RCC 7860 (cell line): ENCODE measurements at places on chromosomes 6 and 20.

- no peak for DNase-seq
Measured at GRCh38 chr20:32877507-32877906, 18.8 kb downstream of the EFCAB8 start.

DNA sequence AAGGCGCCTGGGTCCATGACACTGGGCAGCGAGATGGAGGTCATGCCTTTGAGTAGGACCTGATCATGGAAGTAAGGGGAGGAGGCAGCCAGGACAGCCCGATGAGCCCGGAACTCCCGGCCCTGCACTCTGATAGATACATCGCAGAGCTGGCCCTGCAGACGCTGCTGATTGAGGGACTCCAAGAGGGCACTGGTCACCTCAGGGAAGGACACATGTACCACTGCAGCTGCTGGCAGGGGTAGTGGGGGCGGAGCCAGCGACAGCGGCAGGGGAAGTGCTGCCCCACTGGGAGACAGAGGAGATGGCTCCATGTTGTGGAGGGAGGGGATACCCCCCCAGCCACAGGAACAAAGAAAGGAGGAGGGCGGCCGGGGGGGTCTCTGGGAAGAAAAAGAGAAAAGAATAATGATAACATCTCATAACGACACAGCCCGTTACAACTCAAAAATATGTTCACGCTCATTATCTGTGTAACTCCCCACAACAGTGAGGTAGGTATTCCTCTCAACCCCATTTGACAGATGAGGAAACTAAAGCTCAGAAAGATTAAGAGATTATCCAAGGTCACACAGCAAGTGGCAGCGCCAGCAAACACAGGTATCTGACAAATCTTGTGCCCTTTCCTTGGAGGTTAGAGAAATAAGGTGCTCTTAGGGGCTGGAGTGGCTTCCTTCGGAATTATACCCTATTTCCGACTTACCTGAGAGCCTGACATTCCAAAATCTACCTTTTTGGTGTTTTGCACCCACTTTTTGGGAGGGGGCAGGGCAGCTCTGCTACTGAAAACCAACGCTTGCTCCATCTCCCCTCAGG lies 733 bp downstream of the ZBTB22 start:
- no peak for DNase-seq

DNA sequence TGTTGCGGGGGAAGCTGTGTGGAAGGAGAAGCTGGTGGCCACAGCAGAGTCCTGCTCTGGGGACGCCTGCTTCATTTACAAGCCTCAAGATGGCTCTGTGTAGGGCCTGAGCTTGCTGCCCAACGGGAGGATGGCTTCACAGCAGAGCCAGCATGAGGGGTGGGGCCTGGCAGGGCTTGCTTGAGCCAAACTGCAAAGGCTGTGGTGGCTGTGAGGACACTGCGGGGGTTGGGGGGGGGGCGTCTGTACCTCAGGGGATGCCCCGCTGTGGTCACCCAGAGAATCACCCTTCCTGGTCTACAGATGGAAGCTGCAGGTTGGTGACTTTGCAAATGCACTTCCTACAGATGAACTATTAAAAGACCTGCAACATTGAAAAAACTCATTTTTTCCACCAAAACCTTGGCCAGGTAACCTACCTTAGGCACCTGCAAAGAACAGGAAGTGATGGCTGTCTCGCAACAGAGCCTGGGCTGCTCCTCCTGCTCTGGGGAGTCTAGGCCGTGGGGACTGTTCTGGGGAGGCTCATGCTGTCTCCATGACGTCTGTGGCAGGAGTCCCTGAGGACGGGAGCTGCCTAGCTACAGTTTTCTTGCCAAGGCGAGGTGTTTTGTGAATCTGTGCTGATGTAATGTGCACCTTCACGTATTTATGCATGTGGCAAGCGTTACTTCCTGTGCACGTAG lies 7.3 kb downstream of the NPBWR2 start:
- no peak for DNase-seq

- DNase-seq = no peak
Measured at GRCh38 chr20:59147586-59147985, 16.0 kb upstream of the ZNF831 start.

DNA sequence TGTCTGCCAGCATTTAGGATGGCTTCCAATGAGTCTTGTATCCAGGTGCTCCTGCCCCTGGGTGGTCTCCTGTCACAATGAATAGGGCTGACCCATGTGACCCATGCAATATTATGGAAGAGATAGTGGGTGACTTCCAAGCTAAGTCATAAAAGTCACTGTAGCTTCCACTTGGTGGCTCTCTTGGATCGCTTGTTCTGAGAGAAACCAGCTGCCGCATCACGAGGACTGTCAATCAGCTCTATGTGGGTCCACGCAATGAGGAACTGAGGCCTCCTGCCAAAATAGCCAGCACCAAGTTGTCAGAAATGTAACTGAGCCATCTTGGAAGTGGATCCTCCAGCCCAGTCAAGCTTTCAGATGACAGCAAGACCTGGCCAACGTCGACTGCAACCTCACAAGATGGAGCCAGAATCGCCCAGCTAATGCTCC lies 14.9 kb upstream of the MATN4 start:
- DNase-seq = peak; percentile 50

DNA sequence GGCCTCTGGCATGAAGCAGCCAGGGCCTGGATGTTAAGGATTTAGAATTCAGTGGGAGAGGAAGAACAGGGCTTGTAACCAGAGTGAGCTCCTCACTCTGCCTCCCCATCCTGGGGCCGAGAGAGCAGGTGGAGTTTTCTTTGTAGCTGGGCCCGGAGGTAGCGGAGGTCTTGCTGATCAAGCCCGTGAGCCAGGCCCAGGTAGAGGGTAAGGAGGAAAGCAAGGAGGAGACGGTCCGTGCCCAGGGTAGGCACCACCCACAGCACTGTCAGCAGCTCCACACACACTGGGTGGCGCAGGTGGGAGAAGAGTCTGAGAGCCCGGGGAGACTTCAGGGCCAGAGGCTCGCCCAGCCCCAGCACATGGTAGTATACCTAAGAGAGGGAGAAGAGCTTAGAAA lies 2.1 kb upstream of the PPP1R18 start:
- DNase-seq = no peak

- DNase-seq = no peak
Measured at GRCh38 chr6:45679163-45679562, 301.4 kb upstream of the SUPT3H start.

DNA sequence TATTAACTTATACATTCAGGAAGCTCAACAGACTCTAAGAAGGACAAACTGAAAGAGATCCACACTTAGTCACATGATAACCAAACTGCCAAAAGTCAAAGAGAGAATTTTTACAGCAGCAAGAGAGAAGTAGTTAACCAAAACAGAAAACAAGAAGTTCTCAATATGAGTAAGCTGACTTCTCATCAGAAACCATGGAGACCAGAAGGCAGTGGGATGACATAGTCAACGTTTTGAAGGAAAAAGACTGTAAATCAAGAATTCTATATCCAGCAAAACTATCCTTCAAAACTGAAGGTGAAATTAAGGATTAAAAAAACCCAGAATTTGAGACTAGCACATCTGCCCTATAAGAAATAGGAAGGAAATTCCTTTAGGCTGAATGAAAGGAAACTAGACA lies 60.4 kb downstream of the COL19A1 start:
- no peak for DNase-seq

DNA sequence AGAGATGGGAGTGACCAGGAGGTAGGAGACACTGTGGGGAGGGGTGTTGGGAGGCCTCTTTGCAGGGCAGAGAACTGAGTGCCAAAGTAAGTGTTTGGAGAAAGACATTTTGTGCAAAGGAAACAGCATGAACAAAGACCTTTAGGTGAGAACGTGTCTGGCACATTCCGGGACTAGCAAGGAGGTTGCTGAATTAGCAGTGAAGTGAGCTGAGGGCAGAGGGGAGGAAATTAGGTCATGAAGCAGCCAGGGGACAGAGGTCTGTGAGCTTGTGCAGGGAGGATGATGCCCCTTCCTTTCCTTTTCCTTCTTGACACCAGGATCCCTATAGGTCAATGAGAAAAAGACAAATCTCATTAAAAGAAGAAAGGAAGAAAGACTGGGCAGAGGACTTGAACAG lies 21.4 kb upstream of the AHCY start:
- no peak for DNase-seq

DNA sequence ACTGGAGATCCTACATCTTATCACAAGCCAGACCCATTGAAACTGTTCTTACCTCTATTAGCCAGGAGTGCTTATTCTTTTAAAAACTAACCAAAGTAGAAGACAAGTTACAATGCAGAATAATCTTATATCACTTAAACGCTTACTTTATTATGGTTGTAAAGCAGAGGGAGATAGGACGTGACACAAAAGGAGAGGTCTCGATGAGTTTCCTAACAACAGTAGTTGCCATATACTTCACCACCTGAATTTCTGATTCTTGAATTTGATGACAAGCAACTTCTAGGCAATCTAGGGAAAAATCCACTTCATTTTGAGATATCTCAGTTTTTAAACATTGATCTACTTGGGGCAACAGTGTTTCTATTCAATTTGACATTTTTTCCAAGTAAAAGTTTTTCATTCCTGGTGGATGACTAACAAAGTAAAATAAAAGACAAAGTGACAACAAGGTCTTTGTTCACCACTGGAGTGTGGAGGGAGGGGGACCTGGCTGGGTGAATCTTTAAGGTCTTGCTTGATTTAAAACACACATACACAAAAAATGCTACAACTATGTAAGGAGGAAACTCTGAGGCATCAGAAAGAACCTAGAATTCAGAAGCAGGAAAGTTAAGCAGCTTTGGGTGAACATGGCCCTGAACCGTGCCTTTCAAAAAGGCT lies 110.9 kb downstream of the SMLR1 start:
- no peak for DNase-seq

DNA sequence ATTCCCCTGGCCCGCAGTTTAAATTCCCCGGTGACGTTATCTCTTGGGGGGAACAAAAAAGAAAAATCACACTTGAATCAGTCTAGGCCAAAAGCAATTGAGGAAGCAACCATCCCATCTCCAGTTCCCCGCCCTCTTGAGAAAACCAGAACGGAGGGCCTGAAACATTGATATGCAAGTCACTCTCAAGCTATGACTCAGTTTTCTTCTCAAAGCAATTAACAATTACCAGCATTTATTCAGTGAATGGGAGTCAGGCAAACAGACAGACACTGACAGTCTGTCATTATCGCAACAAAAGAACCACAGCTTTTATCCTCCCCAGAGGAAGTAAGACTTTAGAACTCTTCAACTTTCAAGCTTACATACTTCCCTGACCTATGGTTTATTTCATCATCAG lies 100.9 kb downstream of the OPRM1 start:
- no peak for DNase-seq

- no peak for DNase-seq
Measured at GRCh38 chr20:58084566-58084965, 143.9 kb downstream of the ANKRD60 start.

- no peak for DNase-seq
Measured at GRCh38 chr6:6624269-6624990, 35.9 kb downstream of the LY86 start.

GRCh38 chr6:51495096-51495495 lies 592.3 kb downstream of the PKHD1 start:
- no peak for DNase-seq

DNA sequence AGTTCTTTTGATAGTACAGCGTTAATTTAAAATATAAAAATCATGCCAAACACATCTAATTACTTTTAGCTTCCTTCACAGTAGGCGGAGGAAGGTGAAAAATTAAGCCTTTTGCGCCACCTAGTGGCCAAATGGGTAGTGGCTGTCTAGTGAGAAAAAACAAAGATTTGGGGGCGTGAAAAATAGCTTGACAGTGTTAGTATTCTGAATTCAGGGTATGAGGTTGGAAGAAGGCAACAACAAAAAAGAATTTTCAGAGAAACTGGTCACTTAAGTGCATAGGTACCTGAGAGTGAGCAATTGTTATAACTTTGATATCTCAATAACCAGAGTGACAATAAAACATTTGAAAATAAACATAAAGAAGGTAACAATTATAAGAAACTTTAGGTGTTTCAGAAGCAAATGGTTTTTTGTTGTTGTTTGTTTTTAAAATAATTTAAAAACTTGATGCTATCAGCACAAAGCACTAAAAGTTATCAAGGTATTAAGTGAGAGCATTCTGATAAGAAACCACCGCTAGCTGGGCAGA lies 14.3 kb downstream of the PSMB9 start:
- DNase-seq = peak; percentile 38

- peak; percentile 42 for DNase-seq
Measured at GRCh38 chr6:149934249-149935156, 7.3 kb upstream of the ULBP2 start.

- DNase-seq = no peak
Measured at GRCh38 chr20:32203356-32204204, 4.0 kb downstream of the PLAGL2 start.

DNA sequence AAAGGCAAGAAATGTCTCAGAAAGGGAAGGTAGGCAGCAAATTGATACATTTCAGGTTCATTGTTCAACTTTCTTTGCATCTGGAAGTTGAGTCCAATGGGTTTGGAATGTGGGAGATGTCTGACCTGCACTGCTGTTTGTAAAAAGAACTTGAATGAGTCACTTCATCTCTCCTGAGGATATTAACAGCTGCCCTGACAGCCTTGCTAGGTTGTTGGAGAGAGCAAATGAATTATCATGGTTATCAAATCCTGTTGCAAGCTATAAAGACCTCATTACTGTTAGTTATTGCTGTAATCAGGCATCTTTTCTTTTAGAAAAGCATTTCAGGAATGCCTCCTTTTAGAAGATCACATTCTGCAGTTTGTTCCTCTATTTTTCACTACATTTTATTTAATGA lies 23.0 kb upstream of the FLRT3 start:
- no peak for DNase-seq

DNA sequence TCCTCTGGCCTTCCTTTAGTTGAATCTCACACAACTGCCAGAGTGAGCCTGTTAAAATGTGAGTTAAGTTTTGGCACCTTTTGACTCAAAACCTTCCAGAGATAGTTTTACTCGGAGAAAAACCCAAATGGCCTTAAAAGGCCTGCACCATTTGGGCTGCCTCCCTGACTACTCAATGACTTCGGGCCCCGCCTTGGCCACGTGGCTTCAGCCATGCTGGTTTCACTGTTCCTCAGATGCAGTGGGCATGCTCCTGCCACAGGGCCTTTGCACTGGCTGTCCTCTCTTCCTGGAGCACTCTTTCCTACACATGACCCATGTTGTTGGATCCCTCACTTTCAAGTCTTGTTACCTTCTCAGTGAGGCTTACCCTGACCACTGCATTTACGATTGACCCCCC lies 18.3 kb downstream of the VEGFA start:
- no peak for DNase-seq
